ENCODE measurements at places on chromosomes 2 and 18. TPM values are rescaled to one million over a fixed set of nuclear protein-coding genes. Genes with fewer than 3 reads are reported as not detected.

- DNase-seq = no peak
Measured at GRCh38 chr18:55433648-55434047, 154.3 kb downstream of the TCF4 start.

- no peak for DNase-seq
Measured at GRCh38 chr18:7987284-7987976, 420.3 kb downstream of the PTPRM start.

- no peak for DNase-seq
Measured at GRCh38 chr18:55064760-55065159, 105.5 kb upstream of the CCDC68 start.

GRCh38 chr2:105328281-105329196, 996 bp downstream of the TGFBRAP1 start:
- DNase-seq = peak; percentile 15

GRCh38 chr2:181441670-181442069, 15.5 kb upstream of the ITGA4 start:
- DNase-seq = no peak

DNA sequence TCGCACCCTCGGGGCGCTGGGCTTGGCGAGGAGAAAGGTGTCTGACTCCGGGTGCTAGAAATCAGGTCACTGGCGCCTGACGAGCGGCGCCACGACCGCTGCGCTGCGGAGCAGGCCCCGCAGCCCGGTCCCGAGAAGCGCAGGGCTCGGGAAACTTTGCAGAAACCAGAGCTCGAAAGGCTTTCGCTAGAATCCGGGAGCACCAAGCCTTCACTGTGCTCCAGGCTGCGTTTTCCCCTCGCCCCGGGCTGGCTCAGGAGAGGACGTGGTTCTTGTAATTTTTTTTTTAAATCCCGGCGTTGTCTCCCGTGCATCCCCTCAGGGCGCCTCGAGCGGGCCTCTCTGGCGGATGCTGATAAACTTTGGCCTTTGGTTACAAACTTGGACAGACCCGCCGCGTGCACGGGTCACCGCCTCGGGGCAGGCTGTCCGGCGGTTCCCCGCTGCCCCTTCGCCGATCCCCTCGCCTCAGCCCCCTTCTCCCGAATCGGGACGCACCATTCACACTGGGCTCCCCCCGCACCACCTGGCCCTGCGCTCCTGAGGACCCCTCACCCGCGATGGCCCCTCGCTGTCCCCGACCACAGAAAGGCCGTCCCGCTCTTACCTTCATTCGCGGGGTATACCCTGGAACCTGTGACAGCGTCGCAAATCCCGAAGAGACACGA, 419 bp downstream of the EPHA4 start:
- DNase-seq = peak; percentile 45

- DNase-seq = no peak
Measured at GRCh38 chr18:55048892-55049291, 89.6 kb upstream of the CCDC68 start.

DNA sequence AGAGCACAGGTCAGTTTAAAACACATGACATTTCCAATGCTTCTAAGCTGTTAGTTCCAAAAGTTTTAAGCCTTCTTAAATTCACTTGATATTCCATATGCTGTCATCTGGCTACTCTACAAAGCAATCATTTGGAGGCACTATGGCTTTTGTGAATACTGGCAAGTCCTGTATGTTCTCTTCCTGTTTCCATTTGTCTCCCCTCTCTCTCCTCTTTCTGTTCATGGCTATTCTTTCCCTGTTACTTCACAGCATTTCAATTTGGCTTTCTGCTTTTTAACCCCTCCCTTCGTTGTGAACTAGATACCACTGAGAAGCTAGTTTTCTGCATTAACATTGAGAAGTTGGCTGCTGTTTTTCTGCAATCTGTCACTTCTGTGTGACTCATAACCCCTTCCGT, 1337.2 kb upstream of the CELF4 start:
- DNase-seq = peak; percentile 17

GRCh38 chr2:127025359-127026166, 81.4 kb downstream of the BIN1 start:
- DNase-seq = peak; percentile 53

GRCh38 chr2:223747392-223748042, 89.9 kb downstream of the AP1S3 start:
- no peak for DNase-seq

- no peak for DNase-seq
Measured at GRCh38 chr18:42229211-42230210, 274.5 kb downstream of the PIK3C3 start.

- DNase-seq = no peak
Measured at GRCh38 chr18:33750366-33750765, 172.3 kb downstream of the ASXL3 start.

GRCh38 chr2:166157578-166157977, 29.8 kb upstream of the SCN1A start:
- DNase-seq = no peak

DNA sequence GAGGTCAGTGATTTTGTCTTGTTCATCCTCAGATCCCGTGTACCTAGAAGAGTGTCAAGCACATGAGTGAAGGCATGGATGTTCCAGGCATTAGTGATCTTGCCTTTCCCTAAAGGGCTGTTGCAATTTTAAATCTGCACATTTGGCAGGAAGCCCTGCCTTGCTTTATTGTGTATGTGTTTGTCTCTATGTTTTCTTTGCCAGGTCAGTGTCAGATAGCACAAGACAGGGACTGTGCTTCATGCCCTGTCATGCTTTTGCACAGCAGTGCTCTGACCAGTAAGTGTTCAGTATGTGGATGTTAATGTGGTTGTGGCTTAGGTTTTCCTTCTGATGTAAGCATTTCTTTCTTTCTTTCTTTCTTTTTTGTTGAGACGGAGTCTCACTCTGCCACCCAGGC, 131.5 kb downstream of the RGPD3 start:
- DNase-seq = peak; percentile 59

- no peak for DNase-seq
Measured at GRCh38 chr2:205218056-205218455, 464.2 kb upstream of the NRP2 start.

GRCh38 chr2:80869858-80870438, 565.4 kb upstream of the LRRTM1 start:
- DNase-seq = no peak

GRCh38 chr2:53104263-53104662, 663.3 kb upstream of the CHAC2 start:
- no peak for DNase-seq

DNA sequence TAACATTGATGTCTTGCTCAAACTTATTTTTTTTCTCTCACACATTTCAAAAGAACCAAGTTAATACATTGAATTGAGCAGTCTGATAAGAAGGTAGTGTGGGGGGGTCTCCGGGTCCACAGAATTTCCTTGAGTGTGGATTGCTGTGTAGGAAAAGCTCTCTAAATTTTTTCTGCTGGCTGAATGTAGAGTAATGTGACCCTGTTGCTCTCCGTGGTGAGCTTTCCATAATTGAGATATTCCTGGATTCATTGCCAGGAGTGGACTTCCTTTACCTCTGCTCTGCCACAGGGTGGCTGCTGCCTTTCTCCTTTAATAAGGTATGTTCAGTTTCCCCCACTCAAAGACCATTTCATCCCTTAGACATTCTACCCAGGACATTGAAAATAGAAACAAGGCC, 50.9 kb downstream of the PKP4 start:
- no peak for DNase-seq

DNA sequence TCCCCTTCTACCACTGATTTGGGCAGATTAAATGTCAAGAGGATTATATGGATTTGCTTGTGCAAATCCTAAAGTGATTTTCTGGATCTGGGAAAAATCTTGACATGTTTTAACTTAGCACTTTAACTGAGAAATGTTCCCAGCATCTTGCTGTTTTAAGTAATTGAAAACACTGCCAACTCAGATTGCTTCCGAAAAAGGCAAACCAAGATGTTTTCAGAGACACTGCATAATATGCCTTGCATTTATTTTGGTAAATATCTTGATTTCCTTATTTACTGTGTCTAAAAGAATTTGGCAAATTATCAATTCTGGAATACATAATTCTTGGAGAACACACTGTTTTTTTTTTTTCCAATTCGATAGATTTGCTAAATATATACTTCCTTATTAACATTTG, 385.0 kb upstream of the FAM98A start:
- no peak for DNase-seq

DNA sequence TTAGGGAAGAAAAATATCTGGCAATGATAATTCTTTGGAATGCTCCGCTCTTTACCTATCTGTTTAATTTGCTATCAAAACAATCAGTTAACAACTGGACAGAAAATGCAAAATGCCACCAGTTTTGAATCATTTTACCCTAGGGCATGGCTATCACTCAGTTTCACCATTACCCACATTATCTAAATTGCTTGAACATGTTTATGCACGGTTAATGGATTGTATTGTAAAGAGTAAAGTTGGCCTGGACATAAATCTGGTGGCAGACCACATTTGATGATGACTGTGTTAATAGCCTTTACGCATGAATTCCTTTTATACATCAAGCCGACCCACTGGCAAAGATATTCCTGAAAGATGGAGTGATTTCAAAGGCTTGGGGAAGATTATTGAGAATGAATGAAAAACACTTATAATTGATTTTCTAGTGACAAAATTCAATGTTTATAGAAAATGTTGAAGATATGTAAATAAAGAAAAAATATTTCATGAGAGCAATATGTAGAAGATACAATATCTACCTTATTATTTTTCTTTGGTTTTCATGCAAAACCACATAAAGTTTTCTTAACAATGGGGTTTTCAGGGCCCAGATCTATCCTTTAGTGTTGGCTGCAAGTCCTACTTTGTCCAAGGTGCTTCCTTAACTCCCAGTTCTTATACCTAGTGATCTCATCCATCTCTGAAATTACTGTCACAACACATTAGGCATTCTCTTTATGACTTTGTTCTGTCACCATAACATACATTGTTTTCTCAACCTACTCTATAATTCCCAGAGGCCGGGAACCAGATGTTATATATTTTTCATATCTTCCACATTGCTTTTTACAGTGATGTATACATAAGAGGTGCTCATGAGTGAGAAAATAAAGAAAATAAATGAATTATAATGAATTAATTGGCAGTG, 265.1 kb downstream of the RIT2 start:
- DNase-seq = no peak

DNA sequence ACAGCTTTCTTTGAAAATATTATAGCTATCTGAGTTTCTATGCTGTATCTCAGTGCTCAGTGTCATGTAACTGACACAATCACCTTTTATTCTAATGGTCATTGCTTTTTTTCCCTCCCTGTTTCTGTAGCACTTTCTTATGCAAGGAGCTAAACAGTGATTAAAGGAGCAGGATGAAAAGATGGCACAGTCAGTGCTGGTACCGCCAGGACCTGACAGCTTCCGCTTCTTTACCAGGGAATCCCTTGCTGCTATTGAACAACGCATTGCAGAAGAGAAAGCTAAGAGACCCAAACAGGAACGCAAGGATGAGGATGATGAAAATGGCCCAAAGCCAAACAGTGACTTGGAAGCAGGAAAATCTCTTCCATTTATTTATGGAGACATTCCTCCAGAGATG, 56.4 kb downstream of the SCN2A start:
- no peak for DNase-seq

GRCh38 chr2:240789501-240790369, 30.3 kb downstream of the KIF1A start:
- DNase-seq = no peak

- DNase-seq = peak; percentile 81
Measured at GRCh38 chr2:227406177-227407031, 18.7 kb upstream of the SCYGR1 start.

DNA sequence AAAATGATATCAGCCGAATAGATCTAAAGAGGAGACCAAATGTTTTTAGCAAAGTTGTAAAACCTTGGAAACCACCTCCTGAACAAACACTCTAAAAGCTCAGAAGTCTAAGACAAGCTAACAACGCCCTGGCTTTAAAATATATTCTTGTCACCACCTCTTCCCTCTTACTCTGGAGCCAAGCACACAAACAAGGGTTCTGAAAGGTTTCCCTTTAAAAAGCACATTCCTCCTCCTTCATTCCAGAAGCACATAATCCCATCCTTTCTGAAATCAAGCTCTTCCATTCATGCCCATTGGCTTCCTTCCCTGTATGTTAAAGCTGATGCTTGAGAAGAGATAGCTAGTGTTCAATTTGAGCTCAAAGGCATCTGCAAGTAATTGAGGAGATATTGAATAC, 382.0 kb downstream of the LNPK start:
- DNase-seq = no peak

The RAB27B gene
- polyA plus RNA-seq = 9.3 TPM

The TTN gene
- polyA plus RNA-seq = 2.3 TPM

The FAM228B gene
- polyA plus RNA-seq = 30.6 TPM

The SLC23A3 gene
- 3.8 TPM for polyA plus RNA-seq

The TMEFF2 gene
- 1.4 TPM for polyA plus RNA-seq

The PIGN gene
- polyA plus RNA-seq = 39.9 TPM

The TMEM87B gene
- 29.6 TPM for polyA plus RNA-seq

The RND3 gene
- polyA plus RNA-seq = 108 TPM

The ACKR3 gene
- polyA plus RNA-seq = 32.3 TPM

The PRKCE gene
- 14.1 TPM for polyA plus RNA-seq
